ENCODE measurements at places on chromosomes 13 and 19.
A peak's percentile ranks its signal among the peaks of the same experiment; 100 is the strongest.

GRCh38 chr13:80787604-80788003 lies 446.7 kb upstream of the SPRY2 start:
- DNase-seq, result no peak

- DNase-seq, result no peak
Measured at GRCh38 chr13:48804821-48805601, 151.3 kb downstream of the CYSLTR2 start.

DNA sequence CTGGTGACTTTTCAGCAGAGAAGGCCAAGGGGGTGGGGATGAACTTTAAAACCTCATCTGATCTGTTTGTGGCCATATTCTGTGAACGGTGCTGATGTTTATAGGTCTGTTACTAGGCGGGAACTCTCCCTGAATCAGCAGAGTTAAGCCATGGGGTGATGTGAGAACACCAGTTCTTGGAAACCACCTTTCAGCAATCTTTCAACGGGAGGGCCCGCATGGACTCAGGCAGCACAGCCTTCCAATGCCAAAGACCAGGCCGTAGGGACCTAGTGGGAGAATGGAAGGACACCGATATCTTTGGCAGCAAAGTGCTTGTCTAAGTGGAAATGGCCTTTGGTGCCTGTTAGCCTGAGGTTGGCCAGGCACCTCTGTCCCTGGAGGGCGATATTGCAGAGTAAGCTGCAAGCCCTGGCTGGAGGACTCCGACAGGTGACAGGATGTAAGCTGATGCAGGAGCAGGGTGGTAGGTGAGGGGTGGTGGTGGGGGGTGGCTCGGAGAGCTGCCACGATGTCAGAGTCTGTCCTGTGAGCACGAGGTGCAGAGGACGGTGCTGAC lies 57.0 kb downstream of the ERCC5 start:
- no peak for DNase-seq

DNA sequence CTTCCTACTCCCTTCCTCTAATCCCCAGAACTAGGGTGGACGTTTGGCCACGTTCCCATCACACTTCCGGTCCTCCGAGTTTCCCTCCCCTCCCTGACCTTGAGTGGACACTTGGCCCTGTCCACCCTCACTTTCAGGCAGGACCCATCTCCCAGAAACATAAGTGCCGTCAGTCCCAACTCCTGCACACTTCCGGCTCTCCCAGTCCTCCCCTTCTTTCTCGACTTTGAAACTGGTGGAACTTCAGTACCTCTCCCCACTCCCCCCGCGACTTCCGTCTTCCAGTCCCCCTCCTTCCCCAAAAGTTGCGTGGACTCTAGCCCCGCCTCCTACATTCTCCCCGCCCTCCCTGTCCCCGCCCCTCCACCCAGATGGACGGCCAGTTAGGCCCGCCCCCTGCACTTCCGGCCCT lies 278 bp upstream of the ZNF274 start:
- DNase-seq, result peak; percentile 77

DNA sequence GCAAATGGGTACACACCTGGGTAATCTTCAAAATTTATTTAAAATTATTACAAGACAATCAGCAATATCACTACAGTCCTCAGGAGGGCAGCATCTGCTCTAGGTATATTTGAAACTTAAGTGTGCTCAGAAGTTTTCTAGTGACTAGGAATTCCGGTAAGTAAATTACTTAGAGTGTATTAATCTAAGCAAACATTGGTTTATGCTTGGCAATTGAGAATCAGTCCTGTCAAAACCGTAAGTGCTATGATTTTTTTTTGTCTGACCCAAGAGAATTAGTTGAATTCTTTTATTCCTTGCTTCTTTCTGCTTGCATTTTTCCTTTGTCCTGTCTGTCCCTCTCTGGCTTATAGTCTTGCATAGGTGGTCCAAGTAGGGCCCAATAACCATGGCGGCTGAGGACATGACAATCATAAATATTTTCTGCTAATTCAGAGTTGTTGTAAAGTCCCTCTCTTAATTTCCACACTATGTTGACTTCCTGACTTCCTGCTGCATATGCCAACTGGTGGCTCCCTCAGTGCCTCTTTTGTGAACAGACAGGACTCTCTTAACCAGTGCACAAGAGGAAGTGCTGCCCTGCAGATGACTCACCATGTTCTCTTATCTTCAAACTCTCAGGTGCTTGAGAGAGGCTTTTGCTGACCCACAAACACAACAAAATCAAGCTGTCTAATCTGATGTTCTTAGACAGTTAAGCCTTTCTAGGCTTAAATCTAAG lies 82.2 kb downstream of the SLAIN1 start:
- DNase-seq, result no peak

DNA sequence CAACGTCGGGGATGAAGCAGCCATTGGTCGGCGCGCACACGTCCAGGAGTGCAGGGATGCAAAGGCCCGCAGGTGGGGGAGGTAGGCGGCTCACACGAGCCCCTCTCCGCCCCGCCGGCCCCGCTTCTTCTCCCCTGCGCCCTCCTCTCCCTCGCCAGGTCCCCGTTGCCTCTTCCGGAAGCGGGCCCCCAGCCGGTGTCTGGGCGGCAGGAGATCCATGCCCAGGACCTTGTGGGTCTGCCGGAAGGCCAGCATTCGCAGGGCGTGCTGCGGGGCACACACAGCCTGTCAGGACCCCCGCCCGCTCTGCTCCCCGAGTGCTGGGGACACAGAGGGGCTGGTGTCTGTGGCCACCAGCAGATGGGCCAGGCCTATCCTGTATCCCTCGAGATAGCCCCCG lies 19.7 kb upstream of the MATK start:
- no peak for DNase-seq

- DNase-seq, result no peak
Measured at GRCh38 chr13:71830736-71831135, 36.3 kb downstream of the DACH1 start.

DNA sequence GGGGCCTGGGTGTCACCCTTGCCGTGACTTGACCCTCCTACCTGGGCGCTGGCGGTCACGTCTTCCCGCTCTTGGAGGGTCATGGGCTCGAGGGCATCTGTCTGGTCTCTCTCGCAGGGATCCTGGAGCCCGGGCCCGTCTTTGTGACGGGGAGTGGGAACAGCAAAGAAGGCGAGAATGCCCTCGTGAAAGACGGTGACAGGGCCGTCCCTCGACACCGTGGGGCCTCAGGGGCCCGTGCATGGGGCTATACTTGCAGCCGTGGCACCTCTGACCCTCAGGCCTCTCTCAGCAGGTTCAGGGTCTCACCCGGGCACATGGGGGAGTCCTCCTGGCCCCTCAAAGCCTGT lies 20.9 kb upstream of the MATK start:
- no peak for DNase-seq

GRCh38 chr19:58166708-58167280 lies 16.1 kb upstream of the ZNF274 start:
- DNase-seq, result no peak

DNA sequence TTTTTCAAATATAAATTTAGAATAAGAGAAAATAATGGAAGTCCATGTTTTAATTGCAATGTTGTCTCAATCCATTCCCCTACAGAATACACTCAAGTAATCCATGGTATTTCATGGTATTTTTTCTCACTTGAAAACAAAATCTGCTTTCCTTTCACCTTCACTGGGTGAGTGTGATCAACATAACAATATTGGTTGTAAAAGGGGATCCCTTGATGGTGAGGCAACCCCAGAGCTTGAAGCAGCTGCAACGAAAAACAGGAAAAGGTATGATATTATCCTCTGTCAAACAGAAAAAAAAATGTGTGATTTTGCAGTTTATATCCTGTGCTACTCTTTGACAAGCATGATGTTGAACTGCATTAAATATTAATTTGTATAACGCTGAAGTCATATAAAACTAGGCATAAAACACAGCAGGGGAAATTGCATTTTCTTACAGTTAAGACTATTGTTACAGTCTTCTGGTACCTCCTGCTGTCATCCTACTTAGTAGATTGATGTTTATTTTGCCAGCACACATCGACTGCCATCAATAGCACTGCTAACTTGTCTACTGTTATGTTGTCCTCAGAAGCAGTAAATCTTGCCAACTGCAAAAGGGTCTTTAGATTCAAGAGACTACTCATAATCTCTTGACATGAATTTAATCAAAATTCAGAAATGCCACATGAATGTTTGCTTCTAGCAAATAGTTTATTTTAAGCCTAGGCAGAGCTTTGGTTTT lies 373.1 kb upstream of the MIR17HG start:
- DNase-seq, result no peak

All from activated effector memory CD4-positive, alpha-beta T cell treated with Interleukin-2 at 50 U/mL for 16 hours (primary cell).